ENCODE measurements at places on chromosomes 2 and 18.

DNA sequence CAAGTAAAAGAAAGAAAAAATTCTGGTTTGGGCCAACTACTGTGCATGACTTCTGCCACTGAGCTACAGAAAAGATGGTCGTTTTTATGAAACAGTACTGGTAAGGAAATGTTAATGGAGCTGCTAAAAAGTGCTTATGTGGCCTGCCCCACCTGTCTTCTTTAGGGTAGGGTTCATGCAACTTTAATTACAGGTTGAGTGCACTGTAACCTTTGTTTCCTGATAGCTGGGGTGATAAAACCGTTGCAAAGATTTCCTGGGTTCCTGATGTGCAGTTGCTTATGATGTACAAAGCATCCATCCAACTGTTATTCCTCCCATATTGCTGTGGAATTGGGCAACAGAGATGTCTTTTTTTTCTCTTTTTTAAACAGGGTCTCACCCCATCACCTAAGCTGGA is 34.3 kb upstream of the PUM2 start:
- DNase-seq, result no peak

- DNase-seq, result no peak
These were observed 467.6 kb upstream of the CWC22 start for GRCh38 chr2:180474716-180475115.

DNA sequence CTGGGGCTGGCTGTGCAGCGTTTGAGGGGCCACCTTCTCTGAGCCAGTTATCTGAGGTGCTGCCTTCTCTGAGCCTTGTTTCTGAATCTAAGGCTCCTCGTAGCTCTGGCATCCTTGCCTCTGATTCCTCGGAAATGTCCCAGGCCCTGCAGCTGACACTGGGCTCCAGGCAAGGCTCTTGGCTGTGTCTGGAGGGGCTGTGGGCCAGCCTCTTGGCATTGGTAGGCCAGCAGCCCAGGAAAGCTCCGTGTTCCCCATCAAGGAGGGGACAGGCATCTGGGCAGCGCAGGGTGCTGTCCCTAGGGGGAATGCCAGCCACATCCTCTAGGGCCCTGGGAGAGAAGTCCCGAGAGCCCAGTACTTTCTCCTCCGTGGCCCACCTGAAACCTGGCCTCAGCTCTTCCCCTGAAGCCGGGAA is 40.7 kb upstream of the TAF1B start:
- DNase-seq, result no peak

DNA sequence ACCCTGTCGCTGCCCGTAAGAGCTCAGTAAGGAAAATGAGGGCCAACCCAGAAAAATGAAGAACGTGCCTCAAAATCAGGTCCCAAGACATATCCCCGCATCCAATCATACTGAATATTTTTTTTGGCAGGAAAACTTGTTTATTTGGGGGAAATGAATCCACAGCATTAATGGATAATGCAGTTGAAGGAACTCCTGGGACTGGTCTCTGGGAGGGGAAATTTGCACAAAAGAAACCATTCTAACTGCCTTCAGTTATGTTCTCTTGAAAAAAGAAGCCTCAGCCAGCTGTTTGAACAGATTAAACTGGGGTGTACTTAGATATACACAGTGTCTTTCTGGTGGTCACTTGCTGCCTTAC is 61.3 kb downstream of the SPRED2 start:
- DNase-seq, result no peak

DNA sequence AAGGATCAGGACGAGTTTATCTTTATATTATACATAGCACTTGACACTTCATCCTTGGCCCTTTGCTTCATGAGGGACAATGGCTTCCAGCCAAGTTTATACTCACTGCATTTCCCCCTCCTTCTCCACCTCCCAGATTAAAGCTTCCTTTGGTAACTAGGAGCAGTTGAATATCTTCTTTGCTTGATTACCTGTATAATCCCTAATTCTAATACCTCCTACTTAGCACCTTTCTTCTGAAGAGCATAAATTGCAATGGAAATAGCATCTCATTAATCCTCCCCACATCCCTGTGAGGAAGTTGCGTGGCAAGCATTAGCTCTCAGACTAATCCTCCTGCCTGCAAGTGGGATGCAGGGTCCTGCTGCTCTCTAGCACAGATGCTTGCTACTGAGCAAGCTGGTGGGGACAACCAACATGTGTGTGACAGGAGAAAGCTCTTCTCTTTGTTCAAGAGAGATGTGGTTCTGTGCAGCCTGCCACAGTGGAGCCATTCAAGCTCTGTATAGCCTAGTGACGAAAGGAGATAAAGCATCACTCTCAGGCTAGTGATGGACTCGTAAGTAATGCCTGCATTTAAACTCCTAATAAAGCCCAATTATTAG is 19.1 kb downstream of the KLHL14 start:
- DNase-seq, result no peak

GRCh38 chr2:28437149-28437835 is 44.6 kb downstream of the FOSL2 start:
- DNase-seq, result no peak

- DNase-seq, result no peak
These were observed 116.1 kb upstream of the GPC1 start for GRCh38 chr2:240319221-240319854.

DNA sequence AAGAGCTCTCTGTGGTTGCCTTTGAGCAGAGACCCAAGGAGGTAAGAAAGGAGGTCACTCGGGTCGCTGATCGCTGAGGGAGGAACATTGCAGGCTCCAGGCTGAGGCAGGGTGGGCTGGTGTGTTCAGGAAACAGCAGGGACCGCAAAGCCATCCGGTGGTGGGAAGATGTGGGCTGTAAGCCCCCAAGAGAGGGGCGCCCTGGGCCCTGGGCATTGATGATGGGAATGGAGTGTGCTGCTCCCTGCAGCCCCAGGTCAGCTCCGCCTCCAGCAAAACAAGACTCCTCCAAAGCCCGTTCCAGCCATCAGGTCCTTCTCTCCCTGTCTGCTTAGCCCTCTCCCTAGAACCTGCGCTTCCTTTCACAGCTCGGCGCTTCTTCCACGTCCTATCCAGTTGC is 229.7 kb downstream of the KLHL29 start:
- DNase-seq, result peak; percentile 29

GRCh38 chr18:75090336-75090735 is 118.6 kb downstream of the PTGR3 start:
- DNase-seq, result no peak

- DNase-seq, result no peak
These were observed 135.8 kb downstream of the SH3RF3 start for GRCh38 chr2:109264595-109265328.

- no peak for DNase-seq
These were observed 113.2 kb upstream of the ZSWIM2 start for GRCh38 chr2:186962085-186962747.

GRCh38 chr18:24877546-24877945 is 417.1 kb downstream of the HRH4 start:
- DNase-seq, result no peak

- DNase-seq, result no peak
These were observed 678.3 kb downstream of the NYAP2 start for GRCh38 chr2:226077841-226078240.

DNA sequence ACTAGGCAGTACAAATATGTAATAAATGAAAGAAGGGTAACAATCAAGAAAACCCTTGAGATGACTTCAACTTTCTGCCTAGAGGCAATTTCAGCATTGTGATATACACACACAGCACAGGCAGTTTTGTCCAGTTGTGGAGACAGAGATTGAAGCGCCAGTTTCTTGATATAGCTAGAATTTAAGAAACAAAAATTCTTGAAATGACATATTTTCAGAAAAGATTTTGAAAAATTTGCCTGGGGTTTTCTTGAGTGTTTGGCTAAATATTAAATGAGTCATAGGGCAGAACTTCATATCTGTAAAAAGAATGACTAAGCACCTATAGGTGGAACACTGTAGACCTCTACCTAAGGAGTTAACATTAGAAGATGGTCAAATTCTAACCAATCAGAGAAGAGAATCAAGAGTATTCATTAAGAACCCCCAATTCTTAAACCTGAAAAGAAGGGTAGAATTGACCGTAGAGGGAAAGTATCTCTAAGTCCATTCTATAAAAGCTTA is 1266.8 kb upstream of the TMEFF2 start:
- DNase-seq, result no peak

- DNase-seq, result peak; percentile 24
These were observed 461.4 kb downstream of the GALR1 start for GRCh38 chr18:77711096-77711495.

- DNase-seq, result no peak
These were observed 4.8 kb upstream of the KDM3A start for GRCh38 chr2:86436328-86436727.

- no peak for DNase-seq
These were observed 128.0 kb upstream of the SP5 start for GRCh38 chr2:170587117-170587516.

GRCh38 chr2:172096626-172097547 is 5.8 kb downstream of the DLX2 start:
- peak; percentile 29 for DNase-seq

DNA sequence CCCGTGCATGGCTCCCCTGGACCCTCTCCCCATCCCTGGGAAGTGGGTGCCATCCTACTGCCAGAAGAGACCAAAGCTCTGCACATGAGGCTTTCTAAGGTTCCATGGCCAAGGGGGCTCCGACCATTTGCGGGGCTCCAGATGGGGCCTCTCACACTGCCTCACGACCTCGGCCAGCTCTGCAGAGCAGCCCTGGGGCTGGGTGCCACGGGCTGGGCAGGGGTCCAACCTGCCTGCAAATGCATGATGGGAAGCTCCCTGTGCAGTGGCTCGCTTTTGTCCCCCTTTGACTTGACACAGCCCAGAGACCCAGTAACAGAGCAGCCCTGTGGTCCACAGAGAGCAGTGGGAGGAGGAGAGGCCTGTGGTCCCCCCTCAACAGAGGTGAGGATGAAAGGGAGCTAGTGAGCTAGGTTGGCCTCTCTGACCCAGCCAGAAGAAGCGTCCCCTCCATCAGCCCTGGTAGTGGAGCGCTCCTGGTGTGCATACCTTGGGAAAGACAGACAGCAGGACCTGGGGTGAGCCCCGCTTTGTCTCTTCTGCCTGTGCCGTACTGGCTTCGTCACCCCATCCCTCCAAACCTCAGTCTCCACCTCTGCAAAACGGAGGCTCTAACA is 174.1 kb downstream of the DDX1 start:
- no peak for DNase-seq

GRCh38 chr2:52034706-52035105 is 1002.8 kb upstream of the NRXN1 start:
- DNase-seq, result no peak

GRCh38 chr2:197211881-197212342 is 98.7 kb downstream of the ANKRD44 start:
- DNase-seq, result no peak

- DNase-seq, result no peak
These were observed 80.2 kb downstream of the MREG start for GRCh38 chr2:215933151-215933550.

GRCh38 chr2:30223413-30223874 is 7.9 kb upstream of the LBH start:
- DNase-seq, result peak; percentile 30

DNA sequence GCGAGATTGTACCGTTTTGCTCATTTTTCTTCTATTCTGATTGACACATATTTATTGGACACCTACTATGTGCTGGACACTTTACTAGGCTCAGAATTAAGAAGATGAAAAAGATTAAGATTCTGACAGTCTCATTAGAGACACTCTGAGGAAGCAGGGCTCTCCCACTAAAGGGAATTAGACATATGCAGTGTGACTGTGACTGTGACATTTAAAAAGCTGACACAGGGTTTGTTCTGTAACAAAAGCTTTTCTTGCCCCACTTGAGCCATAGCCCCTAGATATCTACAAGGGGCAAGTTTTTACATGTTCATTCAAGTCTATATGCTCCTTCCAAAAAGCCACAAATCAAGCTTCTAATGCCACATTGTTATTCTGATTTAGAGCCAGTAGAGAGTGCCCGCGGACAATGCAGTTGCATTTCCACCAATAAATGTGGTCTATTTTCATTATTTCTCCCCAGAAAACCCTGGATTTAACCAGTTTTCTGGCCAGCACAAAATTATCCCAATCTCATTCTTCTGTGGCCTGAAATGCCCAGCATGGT is 9.8 kb downstream of the ARHGAP25 start:
- no peak for DNase-seq

DNA sequence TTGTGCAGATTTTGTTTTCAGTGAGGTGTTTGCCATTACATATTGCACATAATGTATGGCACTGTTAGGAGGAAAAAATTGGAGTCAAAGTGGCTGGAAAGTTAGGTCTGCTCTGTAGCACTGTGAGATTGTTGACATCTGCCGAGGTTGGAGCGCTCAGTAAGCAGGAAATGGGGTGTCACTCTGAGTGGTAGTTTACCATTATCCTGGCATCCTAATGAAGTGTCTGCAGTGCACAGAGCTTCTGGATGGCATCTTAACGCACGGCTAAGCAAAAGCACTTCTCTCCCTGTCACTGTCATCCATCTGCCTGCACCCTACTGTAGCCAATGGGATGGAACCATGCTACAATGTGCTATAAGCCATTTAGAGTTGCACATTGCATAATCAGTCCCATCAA is 561.9 kb downstream of the ARHGAP15 start:
- no peak for DNase-seq

DNA sequence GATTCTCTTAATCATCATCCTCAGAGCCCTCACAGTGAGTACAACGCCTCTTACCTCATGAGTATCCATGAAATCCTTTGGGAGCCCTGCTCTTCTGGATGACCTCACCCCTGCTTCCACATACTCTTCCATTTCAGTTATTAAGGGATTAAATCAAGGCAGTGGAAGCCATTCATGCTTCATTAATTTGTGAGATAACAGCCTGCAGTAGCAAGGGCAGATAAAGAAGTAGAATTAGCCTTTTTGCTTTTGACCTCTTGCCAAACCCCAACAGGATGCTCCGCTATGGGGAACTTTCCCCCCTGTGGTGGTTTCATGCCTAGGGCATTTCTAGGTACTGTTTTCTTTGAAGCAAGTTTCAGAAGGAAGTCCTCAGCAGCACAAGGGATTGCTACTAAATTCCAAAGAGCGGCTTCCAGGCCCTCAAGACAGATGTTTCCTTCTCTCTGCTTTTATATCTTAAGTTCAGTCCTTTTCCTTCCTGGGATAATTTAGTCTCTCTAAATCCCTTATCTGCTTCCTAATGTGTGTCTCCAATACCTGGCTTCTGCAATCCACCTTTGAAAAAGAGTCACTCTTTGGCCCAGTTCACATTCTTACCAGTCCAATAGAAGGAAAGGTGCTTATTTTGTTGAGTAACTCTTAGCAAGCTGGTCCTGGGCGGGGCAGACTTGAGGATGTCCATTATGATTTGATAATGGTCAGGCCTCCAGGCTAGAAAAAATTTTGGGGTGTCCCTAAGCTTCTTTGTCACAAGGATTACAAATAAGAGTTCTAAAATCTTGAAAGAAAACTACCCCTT is 76.9 kb downstream of the MYO1B start:
- peak; percentile 69 for DNase-seq

All from hematopoietic multipotent progenitor cell treated with erythropoietin and hydrocortisone succinate and interleukin-3 and kit ligand, for 6 days (in vitro differentiated cells).